RKO (cell line): ENCODE measurements at places on chromosomes 3 and 15.

GRCh38 chr3:123919353-123919752 is 35.2 kb upstream of the MYLK start:
- DNase-seq = no peak

GRCh38 chr15:40435710-40436089 is 5.1 kb upstream of the BAHD1 start:
- DNase-seq = no peak

GRCh38 chr3:70728311-70728710 is 415.9 kb upstream of the MDFIC2 start:
- no peak for DNase-seq

GRCh38 chr15:62469478-62469873 is 304.4 kb upstream of the C2CD4B start:
- DNase-seq = no peak

- DNase-seq = no peak
Measured at GRCh38 chr3:57386307-57386706, 93.8 kb upstream of the ASB14 start.

DNA sequence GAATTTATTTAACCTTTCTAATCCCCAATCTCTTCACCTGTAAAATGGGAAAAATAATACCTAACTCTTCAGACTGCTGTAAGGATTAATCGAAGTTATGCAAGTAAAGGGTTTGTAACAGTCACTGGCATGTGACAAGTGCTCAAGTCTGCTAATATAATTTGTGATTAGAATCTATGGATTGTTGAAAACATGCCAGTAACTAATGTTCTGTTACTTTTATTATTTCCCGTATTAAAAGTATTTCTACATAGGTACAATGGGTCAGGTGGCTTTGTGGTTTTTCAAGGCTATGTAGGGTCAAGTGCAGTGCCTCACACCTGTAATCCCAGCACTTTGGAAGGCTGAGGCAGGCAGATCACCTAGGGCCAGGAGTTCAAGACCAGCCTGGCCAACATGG is 29.4 kb downstream of the ULK4 start:
- no peak for DNase-seq

DNA sequence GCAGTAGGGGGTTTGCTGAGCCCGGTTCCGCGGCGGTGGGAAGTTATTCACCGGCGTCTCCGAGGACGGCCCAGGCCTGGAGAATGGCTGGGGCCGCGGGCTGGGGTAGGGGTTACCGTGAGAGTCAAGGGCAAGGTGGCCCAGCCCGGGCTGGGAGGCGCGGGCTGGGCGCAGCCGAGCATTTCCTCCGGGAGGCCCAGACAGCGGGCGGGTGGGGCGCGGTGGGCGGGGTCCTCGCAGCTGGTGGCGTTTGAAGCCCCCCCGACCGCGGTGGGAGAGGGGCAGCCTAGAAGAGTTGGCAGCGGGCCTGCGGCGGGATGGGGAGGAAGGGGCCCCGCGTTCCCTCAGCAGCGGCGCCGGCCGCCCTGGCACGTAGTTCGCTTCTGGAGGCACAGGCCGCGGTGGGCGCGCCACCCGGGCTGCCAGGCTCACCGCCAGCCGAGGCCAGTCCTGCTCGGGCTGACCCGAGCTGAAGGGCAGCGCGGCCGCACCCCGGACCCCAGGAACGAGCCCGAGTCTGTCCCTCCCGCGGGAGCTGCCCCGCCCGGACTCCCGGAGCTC is 960 bp upstream of the KLF13 start:
- DNase-seq = no peak

- DNase-seq = peak; percentile 94
Measured at GRCh38 chr15:66702035-66702786, at the start of gene SMAD6. TSS of gene SMAD6 (plus strand) at chr15:66702236. CDS start at chr15:66703259, 1,023 bp downstream.

DNA sequence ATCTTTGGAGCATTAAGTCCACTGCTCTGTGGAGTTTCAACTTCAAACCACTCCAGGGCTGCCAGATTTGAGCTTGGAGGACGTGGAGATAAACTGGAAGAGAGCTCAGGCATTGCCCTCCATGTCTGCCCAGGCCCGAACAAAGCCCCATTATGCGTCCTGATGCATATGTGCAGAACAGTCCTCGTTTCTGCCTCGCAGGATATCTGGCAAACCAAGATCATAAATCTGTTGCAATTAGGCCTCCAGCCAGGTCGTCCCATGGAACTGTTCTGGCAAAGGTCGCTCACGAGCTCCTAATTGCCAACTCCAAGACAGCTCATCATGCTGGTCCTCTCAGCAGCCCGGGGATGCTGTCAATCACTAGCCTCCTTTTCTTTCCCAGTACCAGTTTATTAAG is 91.2 kb downstream of the SEMA5B start:
- no peak for DNase-seq

- no peak for DNase-seq
Measured at GRCh38 chr3:155370764-155371503, 77.5 kb upstream of the STRIT1 start.

GRCh38 chr3:188390775-188391443 is 237.0 kb downstream of the LPP start:
- no peak for DNase-seq

GRCh38 chr3:171729452-171730334 is 80.6 kb downstream of the PLD1 start:
- no peak for DNase-seq

- peak; percentile 89 for DNase-seq
Measured at GRCh38 chr3:176939022-176939817, 258.1 kb downstream of the TBL1XR1 start.

GRCh38 chr3:172239218-172239790 is 199.9 kb downstream of the FNDC3B start:
- DNase-seq = no peak
